Activated naive CD8-positive, alpha-beta T cell treated with anti-CD3 and anti-CD28 coated beads for 36 hours (primary cell): ENCODE measurements at places on chromosomes 11 and 22.

DNA sequence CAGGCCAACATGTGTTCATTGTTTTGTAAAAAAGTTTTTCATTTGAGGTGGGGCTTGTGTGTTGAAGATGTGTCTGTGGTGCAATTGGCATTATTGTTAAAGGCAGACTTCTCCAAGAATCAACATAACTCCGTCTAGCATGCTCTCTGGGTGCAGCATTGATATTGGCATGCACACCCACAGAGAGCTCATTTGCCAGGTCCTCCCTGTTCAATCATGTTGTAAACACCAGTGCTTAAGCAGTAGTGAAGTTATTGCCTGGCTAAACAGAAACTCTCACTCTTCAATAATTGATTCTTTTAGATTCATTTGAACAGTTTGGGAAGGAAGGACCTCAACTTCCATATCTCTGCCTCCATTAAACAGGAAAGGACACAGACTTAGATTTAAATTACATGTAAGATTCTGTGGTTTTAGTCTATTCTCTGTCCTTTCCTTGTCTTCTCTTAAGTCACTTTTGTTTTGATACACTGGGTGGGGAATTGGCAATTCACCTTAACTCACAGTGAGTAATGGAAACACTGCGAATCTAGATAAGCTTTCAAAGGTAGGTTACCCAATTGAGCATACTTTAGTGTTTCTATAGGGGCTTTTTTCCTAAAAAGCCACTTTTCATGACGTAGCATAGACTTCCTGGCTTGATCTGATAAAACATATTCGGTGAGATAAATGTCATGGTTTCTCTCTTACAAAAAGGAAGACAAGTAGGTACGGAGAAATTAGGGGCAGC lies 30.8 kb upstream of the EXPH5 start:
- DNase-seq = no peak

DNA sequence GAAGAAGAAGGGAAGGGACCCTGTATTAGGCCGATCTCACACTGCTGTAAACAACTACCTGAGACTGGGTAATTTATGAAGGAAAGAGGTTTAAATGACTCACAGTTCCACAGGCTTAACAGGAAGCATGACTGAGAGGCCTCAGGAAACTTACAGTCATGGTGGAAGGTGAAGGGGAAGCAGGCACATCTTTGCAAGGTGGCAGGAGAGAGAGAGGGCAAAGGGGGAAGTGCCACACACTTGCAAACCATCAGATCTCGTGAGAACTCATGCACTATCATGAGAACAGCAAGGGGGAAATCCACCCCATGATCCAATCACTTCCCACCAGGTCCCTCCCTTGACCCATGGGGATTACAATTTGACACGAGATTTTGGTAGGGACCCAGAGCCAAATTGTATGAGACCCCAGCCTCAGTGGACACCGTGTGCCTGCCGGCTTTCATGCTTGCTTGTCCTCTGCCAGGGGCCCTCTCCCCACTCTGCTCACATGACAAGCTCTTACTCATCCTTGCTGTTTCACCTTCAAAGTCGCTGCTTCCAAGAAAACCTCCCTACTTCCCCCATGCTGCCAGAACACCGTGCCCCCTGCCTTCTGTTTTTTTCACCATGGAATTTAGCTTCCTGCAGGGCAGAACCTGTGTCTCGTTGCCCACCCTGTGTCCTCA lies 23.3 kb upstream of the PPFIA1 start:
- no peak for DNase-seq

GRCh38 chr11:125787827-125788226 lies at the start of gene PATE3:
PATE3 (plus strand) TSS chr11:125788127; CDS start chr11:125788152, 25 bp downstream.
- DNase-seq = no peak

DNA sequence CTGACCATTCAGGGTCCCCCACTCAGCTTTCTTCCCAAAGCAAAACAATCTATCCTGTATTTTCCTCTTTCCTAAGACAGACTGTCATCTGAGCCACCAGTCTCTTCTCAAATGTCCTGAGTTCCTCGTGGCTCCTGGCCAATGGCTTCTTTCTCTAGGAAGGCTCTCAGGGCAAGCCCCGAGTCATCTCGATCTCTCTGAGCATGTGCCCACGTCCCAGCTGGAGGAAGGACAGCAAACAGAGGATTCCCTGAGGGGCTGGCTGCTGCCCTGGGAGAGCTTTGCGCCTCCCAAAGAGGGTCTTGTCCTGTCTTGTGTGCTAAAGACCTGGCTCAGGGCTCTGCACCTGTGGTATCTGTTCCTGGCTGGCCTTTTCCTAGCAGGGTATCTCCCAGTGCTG lies 8.3 kb downstream of the SLC37A2 start:
- DNase-seq = no peak

DNA sequence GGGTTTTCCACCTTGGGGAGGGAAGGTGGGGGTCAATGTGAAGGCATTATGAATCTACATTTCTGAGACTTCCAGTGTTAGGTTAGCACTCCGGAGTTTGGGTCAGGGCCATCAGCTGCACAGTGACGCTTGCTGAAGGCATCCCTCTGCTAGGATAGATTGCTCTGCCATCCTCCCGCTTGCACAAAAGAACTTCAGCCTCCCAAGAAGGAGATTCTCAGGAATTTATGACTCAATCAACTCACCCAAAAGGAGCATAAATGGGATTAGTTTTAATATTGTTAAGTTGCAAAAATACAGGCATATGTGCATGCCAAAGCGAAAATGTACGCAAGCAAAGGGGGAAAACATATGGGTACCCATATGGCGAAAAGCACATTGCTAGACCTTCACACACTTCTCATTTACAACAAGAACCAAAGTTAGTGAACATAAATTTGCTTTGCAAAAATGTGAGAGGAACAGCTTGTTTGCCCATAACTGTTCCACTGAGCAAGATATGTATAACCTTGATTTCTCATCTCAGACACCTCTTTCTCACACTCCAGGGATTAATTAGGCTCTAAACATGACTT lies 1013.0 kb downstream of the OPCML start:
- DNase-seq = no peak

GRCh38 chr11:98243897-98244296 lies 776.9 kb upstream of the CNTN5 start:
- no peak for DNase-seq

GRCh38 chr22:20229916-20230775 lies 38.0 kb downstream of the RTN4R start:
- no peak for DNase-seq

GRCh38 chr11:109264128-109264527 lies 157.9 kb upstream of the C11orf87 start:
- DNase-seq = no peak

GRCh38 chr11:6583584-6583983 lies 19.8 kb downstream of the RRP8 start:
- no peak for DNase-seq

DNA sequence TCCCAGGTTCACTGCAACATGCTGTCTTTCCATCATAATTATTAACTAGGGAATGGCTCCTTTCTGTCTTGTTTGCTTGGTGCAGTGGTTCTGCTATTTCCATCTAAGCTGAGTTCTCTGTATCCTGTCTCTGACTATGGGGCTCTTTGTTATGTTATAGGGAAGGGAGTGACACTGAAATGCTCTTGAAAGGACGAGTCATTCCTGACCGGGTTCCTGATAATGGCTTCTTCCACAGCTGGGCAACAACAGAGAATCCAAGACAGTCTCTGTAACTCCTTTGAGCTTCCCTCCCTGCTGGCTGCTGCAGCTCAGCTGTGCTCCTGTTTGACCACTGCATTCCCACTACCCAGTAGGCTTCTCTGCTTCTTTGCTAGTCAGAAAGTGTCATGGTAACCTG lies 24.1 kb downstream of the OR2AT4 start:
- DNase-seq = no peak

DNA sequence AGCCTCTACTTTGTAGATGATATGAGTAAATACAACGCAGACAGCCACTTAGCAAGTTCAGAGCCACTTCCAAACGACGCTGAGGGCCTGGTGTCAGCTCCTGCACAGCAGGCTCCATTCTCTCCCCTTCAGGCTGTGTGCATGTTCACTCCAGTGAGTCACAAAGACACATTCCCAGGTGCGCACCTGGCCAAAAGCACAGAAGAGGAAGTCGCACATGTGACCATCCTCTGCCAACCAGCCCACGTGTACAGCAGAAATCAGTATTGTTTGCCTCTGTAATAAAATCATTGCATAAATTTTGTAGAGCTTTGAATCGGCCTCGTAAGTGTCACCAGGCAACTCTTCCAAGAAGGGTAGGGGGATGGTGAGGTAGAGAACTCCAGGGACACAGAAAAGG lies 19.5 kb upstream of the TPH1 start:
- DNase-seq = no peak

- no peak for DNase-seq
Measured at GRCh38 chr11:3002871-3003270, 10.7 kb upstream of the NAP1L4 start.

- no peak for DNase-seq
Measured at GRCh38 chr11:36107547-36107946, 163.7 kb downstream of the LDLRAD3 start.

DNA sequence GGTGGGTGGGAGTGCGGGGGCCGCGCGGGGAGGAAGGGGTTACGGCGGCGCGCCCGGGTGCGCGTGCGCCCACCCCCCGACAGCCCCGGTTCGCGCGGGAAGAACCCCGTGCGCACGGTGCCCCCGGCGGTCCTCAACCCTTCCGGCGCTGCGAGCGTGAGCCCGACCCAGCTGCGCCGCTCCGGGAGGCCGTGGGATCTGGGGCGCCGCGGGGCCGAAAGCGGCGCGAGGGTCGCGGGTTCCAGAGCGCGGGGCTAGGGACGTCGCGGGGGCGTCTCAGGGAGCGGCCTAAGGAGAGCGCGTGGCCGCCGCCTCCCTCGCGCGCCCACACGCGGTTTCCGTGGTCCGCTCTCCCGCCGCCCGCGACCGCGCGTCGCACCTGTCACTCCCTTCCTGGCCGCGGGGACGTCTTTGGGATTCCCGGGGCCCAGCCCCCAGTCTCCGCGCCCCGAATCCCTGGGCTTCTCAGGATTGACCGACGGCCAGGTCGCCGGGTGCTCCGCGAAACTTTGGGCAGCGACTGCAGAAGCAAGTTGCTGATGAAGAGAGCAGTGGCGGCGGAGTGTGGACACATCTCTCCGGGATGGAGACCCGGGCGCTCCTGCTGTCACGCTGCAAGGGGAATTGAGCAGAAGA lies 582 bp downstream of the SREBF2 start:
- peak; percentile 54 for DNase-seq

- no peak for DNase-seq
Measured at GRCh38 chr11:210122-210802, 2.8 kb downstream of the RIC8A start.

DNA sequence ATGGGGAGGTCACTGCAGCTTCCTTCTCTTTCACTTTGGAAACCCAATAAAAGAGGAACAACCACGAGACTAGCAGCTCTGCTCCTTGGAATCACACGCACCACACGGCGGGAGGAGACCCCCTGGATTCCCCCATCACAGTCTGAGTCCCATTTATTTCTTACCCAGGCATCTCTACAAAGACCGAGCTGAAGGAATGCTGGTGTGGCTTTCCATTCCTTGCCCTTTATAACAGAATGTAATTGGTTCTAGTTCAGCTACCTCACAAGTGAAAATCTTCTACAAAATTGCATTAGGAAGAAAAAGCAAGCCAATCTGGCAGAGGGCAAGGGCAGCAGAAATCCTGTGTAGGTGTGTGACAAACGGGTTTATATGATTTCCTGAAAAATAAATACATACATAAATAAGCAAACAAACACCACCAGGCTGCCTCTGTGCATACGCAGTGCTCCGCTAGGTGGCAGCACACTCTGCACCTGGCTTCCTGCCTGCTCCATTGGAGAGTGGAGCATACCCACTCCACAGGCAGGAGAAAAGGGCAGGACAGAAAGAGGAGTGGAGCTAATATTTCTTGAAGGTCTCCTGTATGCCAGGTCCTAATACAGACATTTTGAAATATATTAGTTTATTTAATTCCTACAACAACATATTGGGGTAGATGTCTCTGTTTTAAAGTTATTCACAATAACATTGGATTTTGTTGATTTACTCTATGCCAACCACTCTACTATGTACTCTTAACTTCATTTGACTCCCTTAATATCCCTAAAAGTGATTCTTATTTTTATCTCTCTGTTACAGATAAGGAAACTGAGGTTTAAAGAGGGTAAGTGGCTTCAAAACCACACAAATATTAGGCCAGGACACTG lies 673.1 kb downstream of the KCNA4 start:
- peak; percentile 24 for DNase-seq

- no peak for DNase-seq
Measured at GRCh38 chr11:83034673-83035014, 37.1 kb downstream of the RAB30 start.

DNA sequence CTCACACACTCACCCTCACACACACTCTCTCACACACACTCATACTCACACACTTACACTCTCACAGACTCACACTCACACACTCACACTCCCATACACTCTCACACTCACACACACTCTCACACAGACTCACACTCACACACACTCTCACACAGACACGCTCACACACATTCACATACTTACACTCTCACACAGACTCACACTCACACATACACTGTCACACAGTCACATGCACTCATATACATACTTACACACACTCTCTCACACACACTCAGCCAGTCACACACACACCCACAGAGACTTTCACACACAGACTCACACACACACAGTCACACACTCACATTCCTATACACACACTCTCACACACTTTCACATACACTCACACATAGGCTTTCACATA lies 1478.8 kb downstream of the BRD1 start:
- DNase-seq = no peak

DNA sequence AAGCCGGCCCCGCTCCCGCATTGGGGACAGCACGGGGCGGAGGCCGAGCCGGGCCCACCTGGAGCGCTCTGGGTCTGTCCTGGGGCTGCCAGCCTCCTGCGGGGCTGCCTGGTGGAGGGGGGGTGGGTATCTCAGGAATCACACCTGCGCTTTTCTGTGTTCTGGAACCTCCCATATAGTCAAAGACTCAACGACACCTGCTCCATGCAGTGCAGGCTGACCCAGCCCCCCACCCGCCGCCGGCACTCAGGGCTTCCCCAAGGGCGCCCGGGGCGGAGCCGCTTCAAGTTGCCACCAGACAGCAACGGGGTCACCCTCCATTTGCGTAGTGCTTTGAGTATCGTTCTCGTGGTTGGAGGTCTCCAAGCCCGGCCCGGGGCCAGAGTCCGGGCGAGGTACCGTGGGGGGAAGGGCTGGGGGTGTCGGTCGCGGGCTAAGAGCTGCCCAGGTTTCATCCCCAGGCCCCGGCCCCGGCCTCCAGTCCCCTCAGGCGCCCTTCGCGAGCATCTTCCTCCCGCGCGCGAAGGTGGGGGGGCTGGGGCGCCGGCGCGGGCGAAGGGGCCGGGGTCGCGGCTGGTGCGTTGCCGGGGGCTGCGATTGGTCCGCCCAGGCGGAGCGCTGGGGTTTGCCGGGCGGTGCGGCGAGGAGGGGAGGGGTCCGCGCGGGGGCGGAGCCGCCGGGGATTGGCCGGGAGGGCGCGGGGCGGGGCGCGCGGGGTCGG lies 6.6 kb downstream of the TSPAN4 start:
- no peak for DNase-seq

- no peak for DNase-seq
Measured at GRCh38 chr11:86947541-86947940, 7.7 kb downstream of the FZD4 start.

DNA sequence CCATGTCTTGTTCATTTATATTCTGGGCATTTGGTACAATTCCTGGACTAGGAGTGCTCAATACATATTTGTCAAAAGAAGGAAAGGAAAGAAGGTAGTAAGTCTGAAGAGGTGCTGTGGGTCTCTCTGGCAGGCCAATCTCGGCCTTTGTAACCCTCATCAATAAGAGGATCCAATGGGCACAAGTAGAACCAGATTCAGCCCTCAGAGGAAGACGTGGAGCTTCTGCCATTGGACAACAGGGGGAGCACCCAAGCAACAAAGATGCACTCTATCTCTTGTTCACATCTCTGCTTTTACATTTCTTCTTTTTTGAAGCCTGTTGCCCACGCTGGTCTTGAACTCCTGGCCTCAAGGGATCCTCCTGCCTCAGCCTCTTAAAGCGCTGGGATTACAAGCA lies 2.2 kb upstream of the VPS11 start:
- peak; percentile 36 for DNase-seq
